CD4-positive, alpha-beta T cell (primary cell): ENCODE measurements at places on chromosomes 1 and 21.

DNA sequence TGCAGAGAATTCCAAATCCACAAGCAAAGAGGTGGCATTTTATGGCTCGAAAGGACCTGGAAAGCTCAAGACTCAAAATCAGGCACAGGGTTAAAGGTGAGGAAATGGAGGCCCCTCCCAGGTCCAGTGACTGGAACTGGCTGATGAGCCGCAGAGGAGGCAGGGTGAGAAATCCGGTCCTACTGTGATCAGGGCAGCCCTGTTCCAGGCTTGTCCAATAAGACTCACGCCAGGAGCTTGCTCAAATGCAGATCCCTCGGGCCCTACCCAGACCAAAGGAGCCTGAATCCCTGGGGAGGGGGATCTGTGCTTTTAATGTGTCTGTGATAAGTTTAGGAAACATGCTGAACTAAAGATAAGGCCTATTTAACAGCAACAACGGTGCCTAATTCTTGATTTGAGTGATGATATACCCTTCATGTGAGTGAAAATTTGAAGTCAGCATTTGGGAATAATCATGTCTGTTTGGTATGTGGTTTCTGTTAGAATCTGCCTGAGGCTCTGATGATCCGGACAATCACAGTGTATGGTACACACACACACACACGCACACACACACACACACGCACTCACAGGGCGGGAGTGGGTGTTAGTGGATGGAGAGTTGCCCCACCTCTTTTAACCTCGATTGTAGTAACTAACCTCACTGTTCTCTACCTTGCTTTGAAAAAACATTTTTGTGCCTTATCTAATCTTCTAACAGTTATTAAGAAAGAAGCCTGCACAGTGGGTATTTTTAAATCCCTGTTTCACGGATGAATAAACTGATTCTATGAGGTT lies 54.1 kb upstream of the LYST start:
- DNase-seq = no peak

DNA sequence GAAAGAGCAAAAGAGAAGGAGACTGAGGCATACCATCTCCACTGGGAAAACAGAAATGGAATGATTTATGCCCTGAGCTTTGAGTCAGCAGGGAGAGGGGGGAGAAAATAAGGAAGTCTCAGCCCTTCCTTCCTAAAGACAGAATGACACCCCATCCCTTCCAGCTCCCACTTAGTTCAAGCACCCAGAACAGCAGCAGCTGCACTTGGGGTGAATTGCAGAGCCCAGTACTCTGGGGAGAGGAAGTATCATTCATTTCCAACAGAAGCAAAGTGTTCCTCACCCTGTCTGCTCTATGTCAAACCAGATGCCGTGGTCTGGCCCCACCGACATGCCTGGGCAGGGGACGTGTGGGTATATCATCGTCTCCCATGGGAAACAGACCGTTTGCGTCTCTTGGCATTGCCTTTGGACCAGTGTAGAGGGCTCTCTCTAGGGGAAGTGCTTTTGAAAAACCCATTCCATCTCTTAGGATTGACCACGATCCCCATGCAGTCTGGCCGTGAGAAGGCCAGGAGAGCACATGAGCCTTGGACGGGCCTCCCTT lies 1.1 kb upstream of the KCNJ15 start:
- no peak for DNase-seq

DNA sequence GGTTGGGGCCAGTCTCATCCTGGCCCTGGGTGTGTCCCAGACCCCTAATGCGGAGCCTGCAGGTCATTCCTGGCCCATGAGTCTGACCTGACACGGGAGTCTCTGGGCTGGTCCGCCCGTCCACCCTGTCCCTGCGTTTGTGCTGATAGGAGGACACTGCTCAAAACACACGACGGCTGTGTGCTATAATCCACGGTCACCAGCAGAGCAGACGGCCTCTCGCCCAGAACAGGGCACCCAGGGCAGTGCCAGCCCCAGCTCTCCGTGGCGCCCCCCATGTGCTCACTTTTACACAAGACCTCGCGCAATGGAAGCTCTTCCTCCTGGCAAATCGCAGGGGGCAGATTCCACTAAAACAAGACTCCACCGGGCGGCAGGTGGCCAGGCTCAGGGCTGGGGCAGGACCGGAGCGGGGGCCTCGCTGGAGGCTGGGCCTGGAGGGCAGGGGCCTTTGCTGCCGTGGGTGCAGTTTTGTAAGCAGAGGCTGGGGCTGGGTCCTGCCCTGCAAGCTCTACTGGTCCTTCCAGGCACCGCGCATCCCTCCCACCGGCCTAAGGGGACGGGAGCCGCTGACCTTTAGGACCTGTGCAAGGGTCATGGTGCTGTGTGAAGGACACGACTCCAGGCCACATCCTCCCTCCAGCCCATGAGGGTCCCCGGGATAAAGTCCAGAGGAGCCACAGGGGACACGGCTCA lies 10.6 kb upstream of the SLC19A1 start:
- DNase-seq = no peak

GRCh38 chr1:87034351-87034750 lies 119.9 kb downstream of the HS2ST1 start:
- no peak for DNase-seq

- no peak for DNase-seq
Measured at GRCh38 chr1:5691795-5692509, 300.3 kb downstream of the NPHP4 start.

DNA sequence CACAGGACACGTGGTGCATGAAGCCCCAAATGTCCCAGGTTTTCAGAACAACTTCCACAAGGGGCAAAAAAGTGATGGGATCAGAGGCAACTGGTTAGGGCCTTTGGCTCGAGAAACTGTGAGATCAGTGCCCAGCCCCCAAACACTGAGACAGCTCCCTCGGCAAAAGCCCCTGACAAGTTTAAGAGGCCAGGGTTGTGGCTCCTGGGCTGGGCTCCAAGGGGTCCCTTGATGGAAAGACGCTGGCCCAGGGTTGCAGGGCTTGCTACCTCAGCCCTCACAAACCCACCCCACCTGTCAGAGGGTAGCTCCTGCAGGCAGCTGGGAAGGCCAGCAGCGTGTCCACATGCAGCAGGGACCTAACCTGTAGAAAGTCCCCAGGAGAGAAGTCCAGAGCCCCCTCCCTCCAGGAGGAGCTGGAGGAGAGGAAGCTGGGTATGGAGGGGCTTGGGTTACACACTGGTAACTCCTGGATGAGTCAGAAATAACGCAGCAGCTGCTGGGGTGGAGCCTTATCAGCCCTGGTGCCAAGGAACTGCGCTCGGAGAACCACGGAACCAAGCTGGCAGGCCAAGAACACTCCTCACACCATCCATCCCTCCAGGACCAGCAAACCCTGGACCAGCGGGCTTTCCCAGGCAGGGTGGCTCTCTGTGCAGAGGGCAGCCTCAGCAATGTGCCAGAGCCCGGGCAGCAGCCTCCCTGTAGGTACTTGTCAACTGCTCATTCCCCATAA lies 37.5 kb downstream of the CTNNBIP1 start:
- DNase-seq = no peak

GRCh38 chr21:46627726-46628125 lies 7.7 kb upstream of the PRMT2 start:
- DNase-seq = no peak

- no peak for DNase-seq
Measured at GRCh38 chr21:16418642-16419041, 688.9 kb downstream of the USP25 start.

- no peak for DNase-seq
Measured at GRCh38 chr1:66256629-66257572, 277.1 kb upstream of the SGIP1 start.

DNA sequence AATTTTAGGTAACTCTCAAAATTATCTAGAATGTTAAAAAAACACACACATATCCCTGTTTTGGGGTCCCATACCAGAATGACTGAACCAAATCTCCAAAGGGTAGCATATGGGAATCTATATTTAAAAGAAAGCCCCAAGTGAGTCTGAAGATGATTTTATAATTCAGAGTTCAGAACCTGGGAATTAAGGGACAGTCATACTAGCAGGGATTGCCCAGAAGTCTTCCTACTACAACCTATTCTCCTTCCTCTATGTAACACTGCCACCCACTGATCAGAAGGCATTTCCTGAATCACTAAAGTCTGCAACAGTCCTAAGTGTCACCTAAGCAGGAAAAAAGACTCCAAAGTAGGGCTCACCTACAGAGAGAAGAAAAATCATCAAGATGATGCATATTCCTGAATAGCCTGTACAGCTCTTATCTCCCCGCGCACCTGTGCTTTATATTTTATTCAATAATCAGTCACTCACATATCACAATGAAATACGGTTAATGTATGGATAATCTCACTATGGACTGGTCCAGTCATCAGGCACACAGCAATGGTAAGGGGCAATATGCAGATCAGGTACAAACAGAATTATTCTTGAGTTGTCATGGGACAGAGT lies 4.9 kb downstream of the RGS1 start:
- no peak for DNase-seq

GRCh38 chr21:44285138-44285992 lies at the start of gene AIRE:
TSS of gene AIRE (plus strand) at chr21:44285876. CDS start at chr21:44286007, 131 bp downstream.
- peak; percentile 22 for DNase-seq

DNA sequence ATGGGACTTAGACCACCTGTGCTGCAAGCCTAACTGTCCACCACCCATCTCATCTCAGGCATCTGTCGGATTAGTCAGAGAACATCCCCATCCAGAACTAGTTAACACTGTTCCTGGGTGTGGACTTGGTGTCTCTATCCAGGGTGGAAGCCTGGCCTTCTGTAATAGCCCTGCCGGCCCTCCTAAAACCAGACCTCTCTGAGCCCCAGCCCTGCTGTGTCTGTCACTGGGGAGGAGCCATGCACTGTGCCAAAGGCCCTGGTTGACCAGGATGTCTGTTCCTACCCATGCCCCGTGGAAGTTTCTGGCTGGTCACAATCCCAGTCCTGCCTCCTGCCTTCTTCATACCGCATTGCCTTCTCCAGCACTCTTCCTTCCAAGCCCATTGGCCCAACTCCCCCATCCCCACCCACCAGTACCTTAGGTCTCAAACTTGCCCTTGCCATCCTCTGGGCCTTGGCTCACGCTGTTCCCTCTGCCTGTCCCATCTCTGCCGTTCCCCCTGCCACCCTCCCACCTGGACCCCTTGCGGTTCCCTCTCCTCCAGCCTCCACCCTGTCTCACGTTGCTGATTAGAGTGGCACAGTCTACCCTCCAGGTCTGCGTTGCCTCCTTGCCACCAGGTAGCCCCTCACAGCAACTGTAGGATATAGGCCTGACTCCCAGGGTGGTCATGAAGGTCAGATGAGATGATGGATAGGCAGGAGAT lies 105.6 kb downstream of the EPHB2 start:
- no peak for DNase-seq

DNA sequence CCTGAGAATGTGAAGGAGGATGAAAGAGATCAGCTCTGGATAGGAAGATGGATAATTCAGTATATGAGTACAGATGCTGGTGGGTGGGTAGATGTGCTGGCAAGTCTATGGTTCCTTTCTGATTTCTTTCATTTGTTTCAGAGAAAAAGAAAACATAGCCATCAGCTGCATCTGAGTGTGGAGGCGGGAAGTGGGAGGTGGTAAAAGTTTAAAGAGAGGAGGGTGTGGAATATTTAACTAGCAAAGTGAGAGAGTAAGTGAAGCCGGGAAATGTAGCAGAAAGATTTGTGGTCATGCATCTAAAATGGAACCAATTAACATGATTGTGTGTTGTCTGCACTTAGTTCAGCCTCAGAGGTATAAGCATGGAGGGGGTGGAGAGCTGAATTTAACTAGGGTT lies 16.4 kb downstream of the RPE65 start:
- DNase-seq = no peak

DNA sequence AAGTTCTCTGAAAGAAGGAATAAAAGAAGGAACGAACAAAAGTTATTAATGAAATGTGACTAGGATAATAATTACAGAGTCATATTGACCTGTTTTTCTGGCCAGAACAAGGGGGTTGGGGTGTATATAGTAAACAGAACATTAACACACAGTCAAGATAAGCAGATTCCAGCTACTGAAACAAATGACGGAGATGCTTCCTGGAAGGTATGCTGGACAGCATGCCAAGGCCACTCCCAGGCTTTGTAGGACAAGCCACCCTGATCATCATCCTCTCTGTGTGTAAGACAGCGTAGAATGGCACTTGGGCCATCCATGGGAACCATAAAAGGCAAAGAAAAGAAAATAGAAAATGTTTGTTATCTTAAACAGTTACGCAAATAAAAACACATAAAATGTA lies 120.7 kb downstream of the TGFBR3 start:
- no peak for DNase-seq

DNA sequence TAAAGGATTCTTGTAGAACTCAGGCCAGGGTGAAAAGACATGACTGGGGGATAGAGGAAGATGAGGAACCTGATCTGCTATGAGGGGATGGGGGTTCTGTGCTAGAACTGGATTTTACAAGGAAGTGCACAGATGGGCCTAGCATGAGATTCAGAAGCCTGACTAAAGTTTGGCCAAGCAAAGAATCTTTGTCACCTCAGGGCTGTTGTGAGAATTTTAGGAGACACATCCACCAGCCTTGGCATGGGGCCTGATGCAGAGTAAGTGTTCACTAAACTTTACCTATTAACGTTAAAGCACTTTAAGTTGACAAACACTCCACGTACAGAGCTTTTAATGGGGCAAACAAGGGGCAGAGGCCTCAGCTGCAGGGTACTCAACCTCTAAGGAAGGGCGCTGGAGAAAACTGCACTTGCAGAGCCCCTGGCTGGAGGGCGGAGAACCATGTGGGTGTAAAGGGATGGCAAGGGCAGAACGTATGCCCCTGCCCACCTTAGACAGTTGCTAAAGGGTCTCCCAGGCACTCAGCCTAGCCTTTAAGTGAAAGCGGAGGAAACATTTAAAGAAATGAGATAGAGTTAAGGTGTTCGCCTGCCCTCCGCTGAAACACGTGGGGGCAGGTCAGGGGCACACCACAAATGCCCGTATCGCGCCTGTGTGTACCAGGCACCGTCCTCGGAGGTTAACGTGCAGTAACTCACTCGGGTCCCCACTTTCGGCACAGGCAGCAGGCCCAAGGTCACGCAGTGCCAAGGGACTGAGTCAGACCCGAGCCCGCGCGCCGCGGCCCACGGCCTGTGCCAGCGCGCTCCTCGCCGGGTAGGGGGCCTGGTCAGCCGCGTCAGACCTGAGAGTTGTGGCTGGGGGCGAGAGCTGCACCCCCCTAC lies 990 bp upstream of the MRPS6 start:
- no peak for DNase-seq
